ENCODE measurements at places on chromosomes 6 and 20.

- no peak for DNase-seq
These were observed 733.3 kb downstream of the HACE1 start for GRCh38 chr6:104126315-104127005.

DNA sequence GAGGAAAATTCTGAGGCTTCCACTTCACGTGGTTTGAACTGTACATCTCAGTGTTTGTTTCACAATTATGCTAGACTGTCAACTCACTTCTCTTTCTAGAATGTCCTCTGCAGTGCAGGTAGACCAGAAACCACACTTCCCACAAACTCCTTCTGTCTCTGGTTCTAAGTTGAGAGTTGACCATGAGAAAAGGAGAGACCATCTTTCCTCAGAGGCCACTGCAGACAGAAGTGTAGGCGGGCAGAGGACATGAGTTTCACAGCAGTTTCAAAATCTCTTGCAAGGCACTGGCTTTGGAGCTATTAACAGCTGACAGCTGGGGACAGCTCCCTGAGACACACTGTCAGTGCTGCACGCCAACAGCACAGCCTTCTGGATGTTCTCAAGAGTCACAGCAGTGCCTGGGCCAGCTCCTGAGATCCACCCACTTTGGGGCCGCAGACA is 55.4 kb upstream of the MOXD1 start:
- no peak for DNase-seq

DNA sequence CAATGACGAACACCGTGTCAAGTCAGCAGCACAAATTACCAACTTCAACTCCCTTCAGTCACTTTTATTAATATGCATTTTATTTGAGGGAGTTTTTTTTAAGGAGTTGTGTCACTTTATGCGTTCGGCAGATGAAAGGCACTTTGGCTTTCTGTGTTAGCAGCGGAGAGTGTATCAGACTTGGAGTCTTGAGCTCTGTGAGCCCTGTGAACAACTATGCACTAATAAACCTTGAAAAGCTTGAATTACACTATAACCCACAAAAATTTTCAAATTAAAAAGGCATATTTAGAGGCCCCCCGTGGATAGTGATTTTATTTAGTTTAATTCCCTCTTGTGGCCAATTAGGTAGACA is 335.3 kb upstream of the NT5E start:
- DNase-seq: no peak

DNA sequence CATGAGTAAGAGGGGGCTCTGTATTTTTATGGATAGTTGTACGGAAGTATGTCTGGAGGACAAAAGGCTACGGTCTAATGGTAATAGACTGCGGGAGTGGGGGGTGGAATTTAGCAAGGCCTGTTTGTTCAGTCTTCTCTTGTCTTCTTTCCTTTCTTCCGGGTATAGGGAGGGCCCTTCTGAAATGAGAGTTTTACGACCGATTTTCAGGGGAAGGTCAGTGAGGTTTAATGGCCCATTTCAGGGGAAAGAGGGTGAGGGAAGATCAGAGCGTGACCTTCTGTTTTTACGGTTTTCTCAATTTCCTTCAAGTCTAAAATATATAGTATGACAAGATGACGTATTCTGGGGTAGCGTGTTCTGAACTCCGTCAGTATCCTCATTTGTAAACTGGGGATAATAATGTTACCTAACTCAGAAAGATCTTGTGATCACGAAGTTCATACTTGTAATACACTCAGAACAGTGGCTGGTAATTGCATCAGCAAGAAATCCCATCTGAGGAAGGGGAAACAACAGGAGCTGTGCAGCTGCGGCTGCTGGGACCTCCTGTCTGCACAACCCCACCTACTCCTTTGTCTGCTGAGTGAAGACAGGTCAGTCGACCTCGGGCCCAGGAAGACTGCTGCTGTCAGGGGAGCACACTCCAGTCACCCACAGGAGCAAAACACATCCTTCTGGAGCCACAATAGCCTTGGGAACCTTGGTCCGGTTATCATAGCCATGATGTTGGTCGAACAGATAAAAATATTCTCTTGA is 90.4 kb downstream of the MAP3K7 start:
- DNase-seq: no peak

DNA sequence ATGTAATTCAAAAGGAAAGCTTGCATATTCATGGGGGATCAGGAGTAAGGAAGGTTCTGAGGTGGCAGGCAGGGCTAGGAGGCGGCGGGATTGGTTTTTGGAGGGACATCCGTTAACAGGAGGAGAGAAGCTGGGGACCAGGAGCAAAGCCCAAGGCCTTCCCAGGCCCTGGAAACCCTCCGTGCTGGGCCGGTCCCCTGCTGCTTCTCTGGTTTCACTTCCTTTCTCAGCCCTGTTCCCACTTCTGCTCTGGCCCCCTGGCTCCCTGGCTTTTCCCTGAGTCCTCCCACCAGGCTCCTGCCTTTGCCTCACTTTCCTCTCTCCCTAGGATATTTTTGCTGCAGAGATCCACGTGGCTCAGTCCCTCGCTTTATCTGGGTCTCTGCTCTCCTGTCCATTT is 26.4 kb upstream of the SALL4 start:
- no peak for DNase-seq

DNA sequence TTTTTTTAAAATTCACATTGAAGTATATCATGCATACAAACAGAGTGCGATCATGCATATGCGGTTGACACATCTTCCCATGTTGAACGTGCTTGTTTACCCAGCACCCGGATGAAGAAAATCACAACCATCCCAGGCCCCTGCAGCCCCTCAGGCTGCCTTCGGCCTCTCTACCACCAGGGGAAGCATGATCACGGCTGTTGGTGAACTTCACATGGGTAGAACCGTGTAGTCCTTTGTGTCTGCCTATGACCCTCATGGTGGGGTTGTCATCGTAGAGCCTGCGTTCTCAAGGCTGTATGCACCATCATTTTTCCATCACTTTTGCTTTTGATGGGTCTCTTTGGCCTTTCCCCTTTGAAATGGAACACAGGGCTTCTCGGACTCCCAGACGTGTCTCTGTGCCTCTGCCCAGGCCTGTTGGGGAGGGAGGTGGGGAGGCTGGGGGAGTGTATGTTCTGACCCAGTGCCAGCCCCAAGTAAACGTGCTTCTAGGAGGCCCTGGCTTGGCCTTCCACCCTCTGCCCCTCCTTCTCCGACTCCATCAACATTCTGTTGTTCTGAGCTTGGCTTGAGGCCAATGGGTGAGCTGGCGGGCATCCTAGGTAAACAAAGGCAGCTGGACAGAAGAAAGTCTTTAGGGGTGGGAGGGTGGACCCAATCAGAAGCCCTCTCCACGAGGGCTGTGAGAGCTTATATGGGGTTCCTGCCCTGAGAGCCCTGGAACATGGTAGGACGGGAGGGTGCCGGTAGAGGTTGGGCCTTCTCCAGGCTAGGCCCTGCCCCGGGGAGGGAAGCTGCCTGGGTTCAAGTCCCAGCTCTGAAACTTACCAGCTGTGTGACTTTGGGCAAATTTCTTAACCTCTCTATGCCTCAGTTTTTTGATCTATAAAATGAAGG is 39.7 kb downstream of the TGM2 start:
- no peak for DNase-seq

DNA sequence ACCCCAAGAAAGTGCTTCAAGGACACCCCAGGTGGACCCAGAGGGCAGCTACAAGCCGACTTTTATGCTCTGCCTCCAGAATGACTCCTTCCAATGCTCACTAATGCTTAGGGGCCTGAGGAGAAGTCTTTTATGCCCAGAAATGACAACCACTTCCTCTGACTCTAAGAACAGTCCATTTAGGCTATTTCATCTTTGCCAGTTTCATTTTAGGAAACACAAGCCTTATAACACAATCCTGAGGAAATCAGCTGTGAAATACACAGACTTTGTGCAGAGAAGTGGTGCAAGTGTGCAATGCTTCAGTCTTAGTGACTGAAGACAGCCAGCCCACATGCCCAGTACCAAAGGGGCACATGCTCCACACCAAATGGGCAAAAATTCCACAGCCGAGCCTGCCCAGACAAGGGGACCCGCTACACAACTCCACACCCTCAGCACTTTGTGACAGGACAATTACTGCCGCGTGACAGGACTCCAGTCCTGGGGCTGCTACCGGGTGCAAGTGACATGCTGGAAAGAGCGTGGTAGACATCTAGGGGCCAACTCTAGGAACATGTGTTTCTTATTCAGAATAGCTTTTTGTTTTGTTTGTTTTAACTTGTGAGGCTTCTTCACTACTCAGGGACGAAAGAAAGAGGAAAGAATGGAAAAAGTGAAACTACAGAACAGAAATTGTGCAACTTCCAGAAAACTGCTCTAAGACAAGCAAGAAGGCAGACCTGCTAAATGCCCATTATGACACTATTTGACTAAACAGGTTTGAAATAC is 28.2 kb upstream of the PLAGL1 start:
- no peak for DNase-seq

- no peak for DNase-seq
These were observed 281.9 kb downstream of the EPM2A start for GRCh38 chr6:145453376-145453775.

DNA sequence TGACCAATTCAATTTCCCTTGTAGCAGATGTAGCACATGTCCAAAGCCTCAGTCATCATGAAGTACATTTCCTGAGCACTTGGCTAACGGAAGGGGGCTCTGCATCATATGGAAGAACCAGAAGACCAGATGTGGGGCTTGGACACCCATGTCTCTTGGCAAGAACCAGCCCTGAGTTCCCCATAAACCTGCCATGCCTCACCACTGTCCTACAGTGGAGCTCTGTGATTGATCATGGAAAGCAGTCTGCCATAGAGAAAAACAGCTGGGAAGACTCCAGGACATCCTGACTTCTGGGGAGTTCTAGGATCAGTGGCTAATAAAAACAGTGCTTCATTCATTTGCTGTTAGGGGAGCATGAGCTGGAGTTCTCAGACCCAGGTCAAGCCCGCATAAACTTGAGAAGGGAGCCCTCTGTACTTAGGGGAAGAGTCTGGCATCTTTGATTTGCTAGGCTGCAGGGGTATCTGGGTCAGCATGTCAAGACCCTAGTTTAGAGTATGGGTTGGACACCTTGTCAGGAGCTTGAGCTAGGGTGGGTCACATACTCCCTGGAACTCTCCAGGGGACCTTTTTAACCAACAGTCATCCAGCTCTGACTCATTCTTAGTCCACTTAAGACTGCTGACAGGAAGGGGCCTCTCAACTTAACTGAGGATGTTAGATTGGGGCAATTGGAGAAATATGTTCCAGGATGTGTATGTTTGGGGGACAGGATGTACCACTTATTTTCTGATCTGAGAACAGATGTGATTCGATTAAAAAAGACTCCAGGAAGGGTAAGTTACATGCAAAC is 26.3 kb upstream of the TRAM2 start:
- DNase-seq: peak; percentile 65

DNA sequence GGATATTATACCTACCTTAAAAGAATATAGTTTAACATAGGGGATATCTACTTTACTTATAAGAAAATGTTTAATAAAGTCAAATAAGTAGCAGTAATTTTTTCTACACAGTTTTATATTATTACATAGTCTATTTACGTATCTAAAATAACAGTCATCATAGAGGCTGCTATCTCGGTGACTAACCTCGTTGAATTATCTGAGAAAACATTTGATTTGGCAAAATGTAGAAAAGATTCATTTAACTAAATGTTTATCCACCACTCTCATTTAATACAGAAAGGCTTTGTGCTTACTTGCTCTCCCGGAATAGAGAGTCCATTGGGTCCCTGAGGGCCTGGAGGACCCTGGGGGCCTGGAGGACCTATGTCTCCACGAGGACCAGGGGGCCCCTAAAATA is 103.6 kb downstream of the COL12A1 start:
- DNase-seq: no peak

DNA sequence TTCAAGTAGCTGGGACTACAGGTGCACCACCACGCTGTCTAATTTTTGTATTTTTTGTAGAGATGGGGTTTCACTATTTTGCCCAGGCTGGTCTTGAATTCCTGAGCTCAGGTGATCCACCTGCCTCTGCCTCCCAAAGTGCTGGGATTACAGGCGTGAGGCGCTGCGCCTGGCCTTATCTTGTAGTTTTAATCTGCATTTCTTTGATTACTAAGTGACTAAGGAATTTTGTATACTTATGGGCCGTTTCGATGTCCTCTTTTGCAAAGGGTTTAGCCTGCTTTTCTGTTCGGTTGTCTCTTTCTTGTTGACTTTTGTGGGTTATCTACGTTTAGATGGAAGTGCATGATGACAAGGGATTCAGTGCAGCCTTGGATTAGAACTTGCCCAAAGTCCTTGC is 500.6 kb downstream of the QKI start:
- no peak for DNase-seq

- DNase-seq: no peak
These were observed 19.1 kb upstream of the LYRM2 start for GRCh38 chr6:89657445-89658158.

- DNase-seq: no peak
These were observed 114.3 kb upstream of the ZFP64 start for GRCh38 chr20:52305858-52306257.

GRCh38 chr6:133644548-133644891 is 244.4 kb upstream of the TCF21 start:
- DNase-seq: no peak

GRCh38 chr6:159677506-159678165 is 15.4 kb downstream of the SOD2 start:
- DNase-seq: no peak

- peak; percentile 84 for DNase-seq
These were observed 578 bp downstream of the RGL2 start for GRCh38 chr6:33297956-33298772.

DNA sequence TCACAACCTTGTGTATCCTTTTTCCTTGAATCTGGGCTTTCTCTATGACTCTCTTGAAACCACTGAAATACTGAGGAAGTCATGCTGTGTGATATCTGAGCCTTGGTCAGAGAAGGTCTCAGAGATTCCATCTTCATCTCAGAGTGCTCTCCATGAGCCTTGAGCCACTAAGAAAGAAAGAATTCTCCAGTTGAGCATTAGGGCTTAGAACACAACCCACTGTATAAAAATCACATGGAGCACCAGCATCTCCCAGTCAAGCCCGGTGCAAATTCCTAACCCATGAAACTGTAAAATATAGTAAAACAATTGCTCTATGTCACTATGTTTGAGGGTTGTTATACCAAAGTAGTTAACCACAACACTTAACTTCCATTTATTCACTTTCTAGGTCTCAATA is 181.4 kb downstream of the MOXD1 start:
- no peak for DNase-seq

GRCh38 chr6:87259791-87260190 is 62.6 kb upstream of the SMIM8 start:
- no peak for DNase-seq

GRCh38 chr6:15417811-15418210 is 171.9 kb downstream of the JARID2 start:
- no peak for DNase-seq

DNA sequence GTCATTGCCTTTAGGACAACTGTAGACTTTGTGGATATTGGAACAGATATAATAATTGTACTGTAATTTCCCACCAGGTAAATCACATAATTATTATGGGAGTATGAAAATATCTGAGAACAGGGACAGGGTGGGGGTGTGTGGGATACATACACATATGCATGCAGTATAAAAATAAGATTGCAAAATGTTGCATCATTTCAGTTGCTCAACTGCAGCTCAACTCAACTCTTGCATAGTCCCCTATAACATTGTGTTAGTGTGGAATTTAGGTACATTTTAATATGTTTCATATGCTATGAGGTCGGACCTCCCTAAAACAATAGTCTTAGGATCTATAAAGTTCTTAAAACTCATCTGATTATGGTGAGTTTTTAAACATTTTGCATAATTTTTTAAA is 275.0 kb upstream of the FLRT3 start:
- DNase-seq: no peak
